Mucosa of descending colon (tissue), 3 donors: ENCODE measurements at places on chromosomes 2 and 18.

- DNase-seq, result peak; percentile 86
Measured at GRCh38 chr2:46866770-46867246, 48.8 kb downstream of the MCFD2 start.

DNA sequence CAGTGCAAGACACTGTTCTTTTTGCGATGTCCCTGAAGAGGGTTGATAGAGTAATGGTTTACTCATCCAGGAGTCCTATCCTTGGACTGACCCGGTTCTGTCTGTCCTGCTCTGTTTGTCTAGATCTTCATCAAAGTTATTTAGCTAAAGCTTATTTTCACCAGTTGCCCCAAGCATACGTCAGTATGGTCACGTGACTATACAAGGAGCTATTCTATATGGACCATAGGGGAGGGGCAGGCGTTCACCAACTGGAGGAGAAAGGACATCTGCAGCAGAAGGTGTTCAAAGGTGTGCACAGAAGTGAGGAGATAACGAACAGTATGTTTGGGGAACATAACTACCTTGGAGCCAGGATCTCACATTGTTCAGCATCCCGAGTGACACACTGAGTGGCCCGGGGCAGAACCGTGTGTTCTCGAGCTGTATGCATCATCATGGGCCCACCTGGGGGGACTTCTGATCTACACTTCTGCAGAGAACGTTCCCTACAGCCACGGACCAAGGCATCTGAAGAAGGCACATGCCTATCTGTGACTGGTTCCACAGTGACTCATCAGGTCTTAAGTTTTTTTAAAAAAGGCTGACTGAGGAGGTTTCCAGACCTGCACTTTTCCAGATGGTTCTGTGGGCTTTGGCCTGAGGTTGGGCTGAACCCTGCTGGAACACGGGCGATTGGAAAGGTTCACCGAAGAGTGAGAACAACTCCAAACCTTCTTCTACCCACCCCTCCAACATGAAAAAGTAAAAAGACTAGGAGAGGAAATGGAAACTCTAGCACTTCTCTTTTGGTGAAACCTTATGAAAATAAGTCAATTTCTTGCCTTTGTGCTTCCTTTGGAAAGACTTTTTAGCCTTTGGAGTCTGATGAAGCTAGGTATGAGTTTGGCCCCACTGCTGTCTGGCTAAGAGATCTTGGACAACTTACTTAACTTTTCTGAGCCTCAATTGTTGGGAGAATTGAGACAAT is 68.6 kb upstream of the YWHAQ start:
- DNase-seq, result no peak

DNA sequence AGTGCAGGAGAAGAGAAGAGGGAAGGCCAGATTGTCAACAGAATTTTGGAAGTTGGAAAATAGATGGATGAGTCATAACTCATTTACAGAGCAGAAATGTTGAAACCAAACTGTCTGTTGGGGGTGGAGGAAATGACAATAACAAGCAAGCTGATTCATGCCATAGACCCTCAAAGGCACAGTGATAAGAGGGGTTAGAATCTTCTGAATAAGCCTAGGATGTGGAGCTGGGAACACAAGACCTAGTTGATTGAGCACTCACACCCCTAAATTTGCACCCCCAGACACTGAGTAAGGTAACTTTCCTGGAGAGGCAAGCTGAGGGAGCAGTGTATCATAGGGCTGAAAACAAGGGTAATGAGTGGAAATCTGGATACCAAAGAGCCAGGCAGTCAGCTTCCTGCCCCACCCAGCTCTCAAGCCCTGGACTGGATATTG is 141.4 kb downstream of the SCG2 start:
- no peak for DNase-seq

DNA sequence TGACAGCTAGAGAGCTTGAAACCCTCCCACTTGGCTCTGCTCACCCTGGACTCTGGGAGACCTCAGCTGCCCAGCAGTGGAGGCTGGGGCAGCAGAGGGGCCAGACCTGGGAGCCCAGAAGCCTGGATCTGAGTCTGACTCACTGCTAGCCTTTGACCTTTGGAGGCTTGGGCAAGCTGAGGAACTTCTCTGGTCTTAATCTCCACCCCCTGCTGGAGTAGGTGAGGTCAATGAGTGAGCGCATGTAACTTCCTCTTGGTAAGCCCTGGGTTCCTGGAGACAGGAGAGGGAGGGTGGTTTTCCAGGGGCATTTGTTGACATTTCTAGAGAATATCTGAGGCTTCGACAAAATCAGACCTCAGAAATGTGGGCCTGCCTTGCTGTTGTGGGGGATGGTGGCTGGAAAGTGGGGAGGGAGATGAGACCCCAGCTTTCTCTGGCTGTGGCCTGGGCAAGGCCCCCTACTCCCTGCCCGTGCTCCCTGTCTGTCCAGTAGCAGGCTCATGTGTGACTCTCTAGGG is 73.0 kb upstream of the YWHAQ start:
- no peak for DNase-seq

- DNase-seq, result peak; percentile 87
Measured at GRCh38 chr18:62715759-62716615, 646 bp downstream of the PHLPP1 start.

DNA sequence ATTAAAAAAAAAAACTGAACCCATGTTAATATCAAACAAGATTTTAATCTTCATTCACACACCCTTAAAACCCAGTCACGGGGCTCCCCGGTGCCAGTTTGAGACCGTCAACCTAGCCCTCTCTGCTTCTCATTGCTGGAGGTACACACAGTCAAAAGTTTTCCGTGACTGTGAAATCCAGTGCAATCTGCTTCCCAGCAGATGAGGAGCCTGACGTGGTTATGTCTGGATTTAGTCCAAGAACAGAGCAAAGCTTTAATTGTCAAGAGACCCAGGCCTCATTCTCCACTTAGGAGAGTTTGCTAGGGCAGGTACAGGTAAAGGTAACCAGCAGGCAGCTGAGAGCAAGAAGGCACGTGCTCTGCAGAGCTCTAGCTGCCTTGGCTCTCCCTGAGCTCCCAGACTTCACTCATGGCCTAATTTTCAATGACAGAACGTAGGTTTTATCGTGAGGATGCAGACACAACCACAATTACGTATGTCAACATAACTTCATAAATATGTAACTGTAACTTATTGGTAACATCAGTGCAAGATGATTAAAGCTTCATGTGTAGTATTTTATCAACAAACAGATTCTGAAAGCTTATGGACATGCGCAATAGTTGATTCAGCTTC is 56.3 kb downstream of the SLC16A14 start:
- no peak for DNase-seq

DNA sequence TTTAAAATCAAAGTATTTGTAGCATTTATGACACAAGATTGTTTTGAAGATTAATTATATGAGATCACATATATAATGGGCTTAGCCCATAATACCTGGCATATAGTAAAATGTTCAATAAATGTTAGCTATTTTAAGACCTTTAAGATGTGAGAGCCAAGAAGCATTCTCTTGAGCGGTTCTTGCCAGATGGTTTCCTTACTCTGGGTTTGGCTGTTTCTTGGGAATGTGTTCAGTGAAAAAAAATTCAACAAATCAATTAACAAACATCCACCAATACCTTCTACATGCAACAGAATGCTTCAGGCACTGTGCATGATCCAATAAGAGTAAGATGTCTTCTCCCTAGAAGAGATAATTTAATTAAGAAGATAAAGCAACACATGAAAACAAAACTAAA is 230.4 kb downstream of the CMPK2 start:
- DNase-seq, result no peak

DNA sequence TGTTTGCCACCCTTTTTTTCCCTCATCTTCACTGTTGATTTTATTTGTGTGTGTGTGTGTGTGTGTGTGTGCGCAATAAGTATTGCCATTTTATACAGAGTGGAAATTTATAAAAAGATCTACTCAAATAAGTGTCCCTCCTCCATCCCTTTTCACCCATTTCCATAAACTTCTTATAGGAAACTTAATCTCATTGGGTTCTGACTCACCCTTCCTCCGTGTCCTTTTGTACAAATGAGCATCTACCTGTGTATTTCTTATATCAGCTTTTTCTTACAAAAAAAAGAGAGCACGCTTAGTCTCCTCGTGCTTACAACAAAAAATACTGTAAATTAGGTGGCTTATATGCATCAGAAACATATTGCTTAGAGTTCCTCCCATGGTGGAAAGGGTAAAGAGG is 711.2 kb upstream of the CDH7 start:
- DNase-seq, result no peak

- DNase-seq, result no peak
Measured at GRCh38 chr2:26410764-26411243, 9.1 kb downstream of the DRC1 start.

- no peak for DNase-seq
Measured at GRCh38 chr2:5706717-5707455, 14.7 kb downstream of the SOX11 start.
